ENCODE measurements at places on chromosomes 1 and 21.

GRCh38 chr1:62304515-62304914 is 14.7 kb downstream of the KANK4 start:
- no peak for DNase-seq

DNA sequence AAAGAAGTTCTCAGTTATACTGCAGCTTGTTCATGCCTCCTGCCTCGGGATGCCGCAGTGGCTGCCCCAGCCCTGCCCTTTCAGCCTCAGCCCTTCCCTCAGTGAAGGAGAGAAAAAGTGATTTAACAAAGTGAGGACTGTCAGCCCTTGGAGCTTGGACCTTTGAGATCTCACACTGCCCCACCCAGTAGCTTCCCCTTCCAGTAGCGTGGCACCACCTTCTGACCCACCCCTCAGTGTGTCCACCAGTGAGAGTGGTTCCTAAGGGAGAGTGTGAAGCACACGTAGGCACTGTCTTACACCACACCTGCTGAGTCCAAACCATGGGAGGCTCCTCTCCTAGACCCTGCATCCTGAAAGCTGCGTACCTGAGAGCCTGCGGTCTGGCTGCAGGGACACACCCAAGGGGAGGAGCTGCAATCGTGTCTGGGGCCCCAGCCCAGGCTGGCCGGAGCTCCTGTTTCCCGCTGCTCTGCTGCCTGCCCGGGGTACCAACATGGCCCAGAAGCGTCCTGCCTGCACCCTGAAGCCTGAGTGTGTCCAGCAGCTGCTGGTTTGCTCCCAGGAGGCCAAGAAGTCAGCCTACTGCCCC is at the start of gene CDA:
CDA (plus strand) TSS at position 464 of the 592 bp plus-strand sequence; CDS start at position 497, 33 bp downstream.
- no peak for DNase-seq

GRCh38 chr21:25243808-25244207 is 363.5 kb downstream of the MRPL39 start:
- no peak for DNase-seq

- peak; percentile 31 for DNase-seq
These were observed 506 bp downstream of the JUN start for GRCh38 chr1:58783090-58783992.

DNA sequence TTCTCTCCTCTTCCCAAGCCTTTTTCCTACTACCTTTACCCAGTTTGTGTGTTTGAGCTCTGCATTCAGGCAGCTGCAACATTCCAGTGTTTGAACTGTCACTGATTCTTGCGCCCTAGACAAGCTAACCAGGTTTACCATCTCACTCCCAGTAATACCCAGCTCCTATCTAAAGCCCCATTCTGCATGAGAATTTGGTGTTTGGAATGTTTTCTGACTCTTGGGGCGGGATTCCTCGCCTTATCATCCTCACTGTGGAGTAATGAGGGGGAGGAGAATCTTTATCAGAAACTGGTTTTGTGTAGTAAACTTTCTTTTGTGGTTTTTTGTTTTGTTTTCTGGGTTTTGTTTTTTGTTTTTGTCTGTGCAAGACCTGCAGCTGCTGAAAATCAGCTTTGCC is 36.5 kb downstream of the NCF2 start:
- DNase-seq, result no peak

Measured in AG08396 (cell line).